CD4-positive, alpha-beta T cell treated with Interleukin-1 beta for 1 hour (primary cell): ENCODE measurements at places on chromosomes 6 and 20.

- DNase-seq, result no peak
Observed at GRCh38 chr6:87340230-87340629, 4.4 kb upstream of the C6orf163 start.

- peak; percentile 37 for DNase-seq
Observed at GRCh38 chr6:12605888-12606345, 110.7 kb upstream of the PHACTR1 start.

GRCh38 chr6:52139985-52140680 is 46.0 kb upstream of the IL17A start:
- no peak for DNase-seq

GRCh38 chr6:135884136-135884535 is 32.6 kb downstream of the PDE7B start:
- no peak for DNase-seq

GRCh38 chr6:79066330-79066729 is 11.7 kb downstream of the PHIP start:
- DNase-seq, result no peak

DNA sequence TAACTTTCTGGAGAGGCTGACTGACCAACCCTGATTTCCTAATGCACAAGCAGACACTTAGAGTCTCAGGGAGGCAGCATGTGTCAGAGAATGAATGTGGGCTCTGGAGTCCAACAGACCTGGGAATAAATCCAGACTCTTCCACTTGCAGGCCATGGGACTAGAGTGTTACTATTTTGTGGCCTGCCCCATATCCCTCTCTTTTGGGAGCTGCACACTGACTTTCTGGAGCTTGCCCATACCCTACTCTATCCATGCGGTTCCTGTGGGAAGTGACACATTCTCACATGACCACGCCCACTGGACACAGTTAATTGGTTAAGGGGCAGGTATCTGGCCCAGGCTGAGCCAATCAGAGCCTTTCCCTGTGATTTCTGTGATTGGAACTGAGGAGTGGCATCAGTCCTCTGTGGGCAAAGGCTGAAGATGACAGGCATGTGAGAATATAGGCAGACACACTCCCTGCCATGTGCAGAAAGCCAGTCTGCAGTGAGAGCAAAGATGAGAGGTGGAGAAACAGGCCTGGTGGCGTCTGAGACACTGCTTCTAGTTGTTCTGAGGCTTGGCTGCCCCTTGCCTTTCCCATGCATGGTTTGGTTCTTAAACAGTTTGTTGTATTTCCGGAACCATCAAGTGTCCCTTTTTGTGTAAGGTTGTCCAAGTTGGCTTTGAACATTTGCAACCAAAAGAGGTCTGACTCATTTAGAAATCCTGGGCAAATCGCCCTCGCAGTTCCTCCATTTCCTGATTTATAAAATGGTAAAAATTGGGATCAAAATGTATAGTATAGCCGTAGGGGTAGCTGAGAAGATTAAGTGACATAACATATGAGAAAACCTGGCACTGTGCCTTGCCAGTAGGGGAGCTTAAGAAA is 125.6 kb downstream of the CDC5L start:
- DNase-seq, result no peak

- DNase-seq, result no peak
Observed at GRCh38 chr20:49909499-49910339, 5.6 kb downstream of the SPATA2 start.

GRCh38 chr6:80544976-80545722 is 438.7 kb downstream of the BCKDHB start:
- DNase-seq, result no peak

DNA sequence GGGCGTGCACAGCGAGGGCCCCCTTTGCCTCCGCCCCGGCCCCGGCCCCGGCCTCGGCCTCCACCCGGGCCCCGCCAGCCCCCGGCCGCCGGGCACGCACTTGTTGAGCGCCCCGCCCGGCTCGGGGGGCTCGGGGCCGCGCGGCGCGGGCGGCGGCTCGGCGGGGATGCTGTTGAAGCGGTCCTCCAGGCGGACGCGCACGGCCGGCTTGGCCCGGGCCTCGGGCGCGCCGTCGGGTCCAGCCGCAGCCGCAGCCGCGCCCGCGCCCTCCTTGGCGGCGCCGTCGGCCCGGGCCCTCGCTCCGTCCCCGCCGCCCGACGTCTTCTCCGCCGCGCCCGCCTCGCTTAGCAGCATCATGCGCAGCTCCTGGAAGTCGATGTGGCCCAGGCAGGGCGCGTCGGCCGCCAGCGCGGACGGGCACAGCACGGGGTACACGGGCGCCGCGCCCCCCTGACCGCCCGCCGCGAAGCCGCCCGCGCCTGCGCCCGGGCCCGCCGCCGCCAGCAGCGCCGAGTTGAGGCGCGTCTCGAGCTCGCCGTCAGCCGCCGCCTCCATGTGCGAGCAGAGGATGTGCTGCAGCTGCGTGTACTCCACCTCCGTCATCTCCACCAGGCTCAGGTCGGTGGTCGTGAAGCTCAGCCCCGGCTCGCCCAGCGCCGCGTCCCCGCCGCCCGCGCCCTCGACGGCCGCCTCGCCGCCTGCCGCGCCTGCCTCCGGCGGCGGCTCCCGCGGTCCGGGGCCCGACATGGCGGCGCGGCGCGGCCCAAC is 514 bp downstream of the TCFL5 start:
- peak; percentile 50 for DNase-seq

DNA sequence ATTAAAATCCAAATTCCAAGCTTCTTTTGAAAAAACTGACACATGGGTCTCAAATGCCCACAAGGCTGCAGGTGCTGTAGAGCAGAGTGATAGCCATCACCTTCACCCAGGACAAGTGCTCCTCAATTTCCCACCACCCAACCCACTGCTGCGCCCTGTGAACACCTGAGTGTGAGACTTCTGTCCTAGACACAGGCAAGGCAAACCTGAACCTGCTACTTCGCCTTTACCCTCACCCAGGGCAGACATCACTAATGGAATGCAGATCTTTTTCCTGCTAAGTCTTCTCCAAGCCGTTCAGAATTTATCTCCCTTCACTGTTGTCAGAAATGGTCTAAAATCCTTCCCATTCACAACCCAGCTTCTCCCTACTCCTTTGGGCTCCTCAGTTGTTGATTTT is 65.9 kb downstream of the PREX1 start:
- DNase-seq, result no peak

GRCh38 chr6:141634269-141634668 is 498.5 kb upstream of the GJE1 start:
- no peak for DNase-seq

DNA sequence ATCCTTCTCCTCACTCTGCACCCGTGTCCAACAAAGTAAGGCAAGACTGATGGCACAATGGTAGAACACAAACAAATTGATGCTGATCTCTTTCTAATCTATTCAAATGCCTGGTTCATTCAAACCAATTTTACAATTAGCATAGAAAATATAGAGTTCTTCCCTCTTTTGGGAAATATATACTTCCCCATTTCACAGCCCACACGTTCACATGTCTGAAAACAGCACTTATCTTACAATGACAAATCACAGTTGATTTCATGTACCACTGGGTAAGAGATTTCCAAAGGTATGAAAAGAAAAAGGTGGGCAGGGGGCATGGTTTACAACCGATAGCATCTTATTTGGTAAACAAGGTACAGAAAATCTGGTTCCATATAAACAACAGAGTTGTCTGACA is 137.6 kb downstream of the RNGTT start:
- no peak for DNase-seq

DNA sequence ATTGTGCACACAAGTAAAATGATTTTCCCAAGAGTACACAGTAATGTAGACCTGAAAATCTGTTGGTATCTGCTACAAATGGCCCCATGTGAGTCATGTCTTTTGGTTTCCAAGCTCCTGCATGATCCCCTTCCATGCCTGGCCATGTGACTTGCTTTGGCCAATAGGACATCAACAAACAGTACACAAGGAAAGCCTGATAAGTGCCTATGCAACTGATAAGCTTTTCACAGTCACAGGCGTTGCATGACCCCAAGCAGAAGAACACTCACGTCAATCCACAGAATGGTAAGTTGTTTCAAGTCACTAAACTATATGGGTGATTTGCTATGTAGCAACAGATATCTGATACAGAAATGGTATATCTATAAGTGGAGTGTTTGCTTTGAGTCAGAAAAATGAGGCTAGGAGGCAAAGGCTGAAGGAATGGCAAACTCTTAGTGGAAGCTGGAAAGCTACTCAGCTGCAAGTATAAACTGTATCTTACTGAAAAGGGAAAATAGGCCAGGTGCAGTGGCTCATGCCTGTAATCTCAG is 160.1 kb upstream of the BEND3 start:
- DNase-seq, result no peak

DNA sequence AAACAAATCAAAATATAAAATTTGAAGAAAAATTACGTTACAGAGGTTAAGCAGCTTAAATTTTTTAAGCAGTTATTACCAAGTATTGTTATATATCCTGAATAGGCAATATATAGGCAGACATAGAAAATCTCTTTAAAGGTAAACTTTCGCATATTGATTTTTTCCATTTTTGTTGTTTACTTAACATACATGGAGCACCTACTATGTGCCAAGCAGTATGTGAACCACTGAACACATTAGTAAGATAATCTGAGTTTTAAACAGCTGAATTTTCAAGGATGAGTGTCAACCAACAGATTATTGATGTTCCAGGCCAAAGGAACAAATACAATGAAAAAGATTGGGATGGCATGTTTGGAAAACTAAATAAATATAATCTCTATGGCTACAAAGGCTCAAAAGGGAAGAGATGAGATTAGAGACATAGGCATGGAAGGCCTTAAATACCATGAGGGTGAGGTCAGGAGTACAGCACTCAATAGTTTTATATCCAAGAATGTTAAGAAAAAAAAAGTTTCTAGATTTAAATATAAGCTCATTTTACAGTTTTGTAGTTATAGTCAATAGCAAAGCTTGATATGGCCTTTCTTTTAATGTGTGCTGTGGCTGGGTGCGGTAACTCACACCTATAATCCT is 277.5 kb downstream of the PTPRK start:
- DNase-seq, result no peak

DNA sequence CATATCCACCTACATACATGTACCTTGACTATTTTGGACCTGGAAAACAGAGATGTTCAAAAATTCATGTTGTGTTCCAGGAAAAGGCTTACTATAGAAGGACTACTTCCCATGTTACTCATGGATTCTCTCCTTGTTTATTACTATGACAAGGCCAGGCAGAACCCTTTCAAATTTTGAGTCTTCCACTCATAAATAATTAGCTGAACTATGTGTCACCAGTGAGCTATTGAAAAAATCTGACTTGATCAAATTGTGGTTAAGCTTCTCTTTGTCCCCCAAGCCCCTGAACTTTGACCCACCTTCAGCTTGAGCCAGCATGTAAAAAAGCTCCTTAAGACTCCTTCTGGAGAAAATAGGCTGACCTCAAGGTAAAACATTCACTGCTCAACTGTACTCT is 1142.8 kb upstream of the EYS start:
- no peak for DNase-seq

- DNase-seq, result no peak
Observed at GRCh38 chr6:107314531-107314939, 144.8 kb downstream of the PDSS2 start.

- DNase-seq, result no peak
Observed at GRCh38 chr20:50484271-50484976, 25.8 kb upstream of the PTPN1 start.

DNA sequence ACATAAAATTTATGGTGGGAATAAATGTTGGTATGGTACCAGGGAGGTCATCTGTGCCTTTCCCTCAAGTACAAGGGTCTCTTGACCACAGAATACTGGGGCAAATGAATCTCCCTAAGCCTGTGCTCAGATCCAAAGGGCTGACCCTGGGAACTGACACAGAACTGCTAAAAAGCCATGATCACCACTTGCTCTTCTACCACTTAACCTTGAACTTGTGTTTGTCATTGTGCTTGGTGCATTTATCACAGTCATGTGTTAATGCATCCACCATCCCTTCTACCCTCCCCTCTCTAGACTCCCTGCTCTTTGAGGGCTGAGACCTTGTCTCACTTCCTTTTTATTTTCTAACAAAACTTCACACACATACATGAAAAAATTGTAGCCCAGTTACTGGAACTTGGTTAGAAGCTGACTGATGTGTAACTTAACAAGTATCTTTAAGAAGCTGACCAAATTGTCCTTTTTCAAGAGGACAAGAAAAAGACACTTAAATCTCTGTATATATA is 46.1 kb upstream of the PBOV1 start:
- no peak for DNase-seq

DNA sequence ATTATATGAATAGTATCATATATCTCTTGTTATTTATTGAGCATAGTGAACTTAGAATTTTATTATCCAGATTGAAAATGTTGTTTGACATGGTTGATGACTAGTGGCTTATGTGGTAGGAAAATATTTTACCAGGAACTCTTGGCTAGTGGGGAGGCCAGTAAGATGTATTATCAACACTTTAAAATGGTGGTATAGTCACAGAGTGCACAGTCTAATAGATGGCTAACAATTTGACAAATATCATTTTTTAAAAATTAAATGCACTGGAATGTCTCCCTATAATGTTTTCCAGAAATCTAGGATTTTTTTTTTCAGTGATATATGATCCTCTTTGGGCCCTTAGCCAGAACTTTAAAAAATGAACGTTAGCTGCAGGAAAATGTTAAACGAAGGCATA is 26.9 kb upstream of the EYA4 start:
- no peak for DNase-seq

DNA sequence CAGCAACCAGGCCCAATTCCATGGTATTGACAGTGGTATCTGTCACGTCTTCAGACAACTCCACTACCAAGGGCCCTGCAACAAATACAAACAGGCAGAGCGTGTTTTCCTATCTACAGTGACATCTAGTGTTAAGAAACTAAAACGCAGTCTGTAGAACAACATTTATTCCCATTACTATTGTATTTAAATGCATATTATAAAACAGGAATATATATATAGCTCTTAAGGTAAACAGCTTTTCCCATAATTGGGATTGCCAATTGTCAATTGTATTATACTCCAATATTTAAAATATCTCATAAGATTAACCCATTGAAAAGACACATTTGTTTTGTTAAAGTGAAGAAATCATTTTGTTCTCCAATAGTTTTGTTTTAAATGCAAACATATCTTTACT is 97.2 kb downstream of the KIF16B start:
- DNase-seq, result peak; percentile 33

- no peak for DNase-seq
Observed at GRCh38 chr6:20260360-20260759, 48.1 kb upstream of the MBOAT1 start.

DNA sequence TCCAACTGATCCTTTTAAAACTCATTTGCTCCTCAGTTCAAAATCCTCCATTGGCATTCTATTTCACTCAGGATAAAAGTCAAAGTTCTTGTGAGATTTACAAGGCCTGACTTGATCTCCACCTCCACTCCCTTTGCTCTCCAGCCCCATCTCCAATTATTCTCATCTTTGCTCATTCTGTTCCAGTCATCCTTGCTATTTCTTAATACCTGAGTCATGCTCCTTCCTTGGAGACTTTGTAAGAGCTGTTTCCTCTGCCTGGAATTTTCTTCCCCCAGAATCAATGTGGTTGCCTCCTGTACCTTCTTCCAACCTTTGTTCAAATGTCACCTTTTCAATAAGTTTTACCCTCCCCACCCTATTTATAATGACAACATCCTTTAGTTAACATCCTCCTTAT is 373.5 kb downstream of the HTR1B start:
- no peak for DNase-seq
